CD4-positive, alpha-beta T cell treated with Interleukin-2 at 100 ng/mL for 4 hours (primary cell): ENCODE measurements at places on chromosomes 2 and 18.

DNA sequence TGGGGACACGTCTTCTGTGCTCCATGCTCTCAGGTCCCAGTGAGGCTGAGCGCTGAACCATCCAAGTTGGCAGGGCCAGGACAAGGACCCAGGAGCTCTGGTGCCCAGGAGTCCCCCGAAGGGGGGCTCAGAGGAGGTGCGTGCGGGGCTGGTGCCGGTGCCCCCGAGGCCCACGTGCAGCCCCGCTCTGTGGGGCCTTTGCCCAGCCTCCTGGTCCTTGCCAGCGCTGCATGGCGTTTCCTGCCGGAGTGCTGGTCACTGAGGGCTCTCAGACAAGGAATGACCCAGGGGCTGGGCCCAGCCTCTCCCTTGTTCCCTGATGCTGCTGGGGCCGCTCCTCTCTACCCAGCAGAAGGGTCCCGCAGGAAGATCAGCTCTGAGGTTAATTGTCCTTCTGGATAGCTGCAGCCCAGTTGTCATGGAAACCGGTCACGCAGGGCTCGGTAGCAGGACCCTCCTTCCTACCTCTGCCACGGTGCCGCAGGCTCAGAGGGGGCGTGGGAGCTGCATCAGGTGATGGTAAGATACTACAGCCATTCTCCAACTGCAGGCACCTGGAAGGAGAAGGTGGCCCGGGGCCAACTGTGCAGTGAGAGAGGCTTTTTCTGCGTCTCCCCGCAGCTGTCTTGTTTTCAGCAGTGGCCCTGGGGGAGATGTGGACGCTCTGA lies 64.5 kb downstream of the RRM2 start:
- DNase-seq: no peak

- DNase-seq: no peak
Measured at GRCh38 chr2:33421820-33422219, 54.6 kb upstream of the RASGRP3 start.

DNA sequence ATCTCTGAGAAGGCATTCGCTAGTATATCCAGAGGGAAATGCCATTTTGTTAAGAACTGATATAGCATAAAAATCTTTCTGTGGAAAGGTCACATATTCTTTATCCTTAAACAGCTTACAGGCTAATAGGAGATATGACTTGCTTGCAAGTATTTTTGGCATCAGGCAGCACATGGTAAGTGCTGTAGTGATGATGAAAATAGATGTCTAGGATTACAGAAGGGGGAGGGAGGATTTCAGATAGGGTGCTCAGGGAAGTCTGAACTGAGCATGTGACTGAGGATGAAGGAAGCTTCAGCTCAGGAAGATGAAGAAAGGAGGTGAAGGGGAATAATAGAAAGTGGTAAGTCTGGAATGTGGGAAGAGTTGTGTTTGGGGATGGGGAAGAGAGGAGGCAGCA lies 158.5 kb upstream of the NOSTRIN start:
- DNase-seq: no peak

GRCh38 chr18:32302806-32303205 lies 113.0 kb downstream of the MEP1B start:
- no peak for DNase-seq

- no peak for DNase-seq
Measured at GRCh38 chr2:1222056-1222455, 191.2 kb upstream of the TPO start.

DNA sequence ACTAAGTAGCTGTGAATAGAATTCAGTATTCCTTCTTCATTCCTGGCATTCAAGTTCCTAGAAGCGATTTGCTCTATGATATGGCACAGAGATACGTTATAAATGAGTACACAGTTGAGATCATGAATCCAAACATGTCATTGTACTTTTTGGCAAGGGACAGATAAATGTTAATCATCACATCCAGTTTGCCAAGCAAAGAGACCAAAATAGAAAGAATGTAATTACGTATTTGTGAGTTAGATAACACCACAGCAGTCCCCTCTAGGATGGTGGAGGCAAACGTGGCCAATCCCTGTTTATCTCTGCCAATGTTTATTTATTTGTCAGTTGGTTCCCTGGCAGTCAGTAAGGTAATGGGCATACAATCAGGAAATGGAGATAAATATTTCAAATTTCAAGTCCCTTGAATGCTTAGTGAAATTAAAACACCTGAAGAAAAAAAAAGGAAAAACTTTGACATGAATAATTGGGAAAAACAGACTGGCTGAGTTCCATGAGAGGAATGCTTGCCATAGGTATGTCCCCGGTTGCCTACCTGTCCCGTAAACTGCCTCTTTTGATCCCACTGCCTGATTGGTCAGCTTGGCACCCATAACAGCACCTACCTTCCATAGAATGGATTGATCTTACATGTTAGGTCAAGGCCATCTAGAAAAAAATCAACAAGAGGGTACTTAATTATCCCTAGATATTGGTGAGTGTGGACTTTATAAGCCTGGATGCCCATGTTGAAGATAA lies 451.1 kb upstream of the NETO1 start:
- DNase-seq: no peak

DNA sequence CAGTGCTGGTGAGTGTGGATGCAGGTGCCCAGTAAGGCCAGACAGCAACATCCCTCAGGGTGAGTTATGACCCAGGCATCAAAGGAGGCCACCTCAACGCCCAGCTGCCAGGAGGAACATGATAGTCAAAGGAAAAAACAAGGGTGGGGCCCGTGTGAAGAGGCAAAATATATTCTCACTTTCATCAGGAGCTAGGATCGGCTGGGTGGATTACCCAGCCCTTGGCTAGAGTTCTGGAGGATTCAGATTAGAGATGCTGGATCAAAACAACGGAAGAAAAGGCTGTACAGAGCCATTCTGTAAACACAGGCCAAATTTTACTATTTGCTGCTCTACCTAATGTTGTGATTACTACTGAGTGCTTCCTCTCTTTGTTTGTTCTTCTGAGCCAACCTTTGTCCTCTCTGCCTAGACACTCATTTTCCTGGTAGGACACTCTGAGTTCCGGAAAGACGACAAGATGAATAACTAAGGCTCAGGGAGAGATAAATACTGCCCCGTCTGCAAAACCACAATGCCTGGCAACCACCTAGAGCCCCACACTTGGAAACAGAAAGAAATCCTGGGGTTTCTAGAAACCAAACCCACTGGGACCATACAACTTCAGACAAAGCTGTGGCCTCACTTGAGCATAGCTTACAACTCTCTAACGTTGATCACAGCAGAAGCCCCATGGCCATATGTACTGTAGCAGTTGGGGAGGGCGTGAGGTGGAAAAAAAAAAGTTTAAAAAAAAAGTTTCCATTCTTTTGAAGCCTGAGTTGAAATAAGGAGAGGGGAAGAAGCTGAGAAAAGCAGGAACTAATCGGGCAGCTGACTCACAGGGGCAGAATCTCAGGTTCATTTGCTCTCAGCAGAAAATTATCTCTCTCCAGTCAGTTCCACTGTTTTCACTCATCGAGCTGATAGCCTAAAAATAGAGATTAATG lies 17.8 kb upstream of the PMAIP1 start:
- peak; percentile 45 for DNase-seq

DNA sequence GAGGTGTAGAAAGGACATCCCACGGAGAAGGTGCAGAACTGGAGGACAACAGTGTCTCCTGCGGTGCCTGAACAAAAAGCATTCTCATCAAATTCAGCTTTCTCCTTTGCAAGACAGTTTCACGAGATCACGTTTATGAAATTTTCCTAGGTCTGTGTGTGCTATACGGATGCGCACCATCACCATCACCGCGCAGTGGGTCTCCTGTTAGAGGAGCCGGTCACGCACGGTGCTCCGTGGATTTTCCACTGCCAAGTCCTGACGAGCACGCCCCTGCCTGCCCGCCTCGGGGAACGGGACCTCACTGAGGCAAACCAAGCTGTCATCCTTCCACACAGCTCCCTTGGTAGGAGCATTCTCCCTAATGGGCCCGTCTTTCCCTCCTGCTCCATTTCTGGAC lies 140.4 kb upstream of the TPO start:
- DNase-seq: no peak

GRCh38 chr2:8000870-8001269 lies 681.0 kb upstream of the ID2 start:
- DNase-seq: peak; percentile 24

DNA sequence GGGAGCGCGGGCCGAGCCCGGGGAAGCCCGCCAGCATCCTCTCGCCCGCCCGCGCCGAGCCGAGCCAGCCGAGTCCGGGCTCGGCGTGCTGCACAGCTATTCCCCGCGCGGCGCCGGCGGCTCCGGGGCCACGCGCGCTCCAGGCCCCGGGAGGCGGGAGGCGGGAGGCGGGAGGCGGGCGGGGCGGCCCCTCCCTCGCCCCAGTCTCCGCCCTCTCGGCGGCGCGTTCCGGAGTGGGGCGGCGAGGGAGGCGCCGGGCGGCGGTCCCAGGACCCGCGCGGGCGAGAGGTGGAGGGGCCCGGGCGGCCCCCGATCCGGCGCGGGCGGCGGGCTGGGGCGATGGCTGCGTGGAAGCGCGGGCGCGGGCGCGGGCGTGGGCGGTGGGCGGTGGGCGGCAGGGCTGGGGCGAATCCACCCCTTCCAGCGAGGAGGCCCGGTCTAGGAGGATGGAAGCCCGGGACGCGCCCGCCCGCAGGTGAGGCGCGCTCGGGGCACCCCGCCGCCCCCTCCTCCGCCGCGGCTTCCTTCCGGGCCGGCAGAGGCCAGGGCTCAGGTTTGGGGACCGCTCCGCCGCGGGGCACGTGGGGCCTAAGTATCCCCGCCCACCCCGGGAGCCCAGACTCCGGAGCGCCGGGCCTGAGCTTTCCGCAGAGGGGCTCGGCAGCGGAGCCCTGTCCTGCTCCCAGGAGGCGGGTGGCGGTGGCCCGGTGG lies at the start of gene ADCY3:
ADCY3 (minus strand) TSS at position 140 of the 711 bp plus-strand sequence. CDS start 1,250 bp downstream, outside the sequence.
- DNase-seq: peak; percentile 52

- DNase-seq: no peak
Measured at GRCh38 chr18:6311456-6312215, 103.1 kb downstream of the L3MBTL4 start.

DNA sequence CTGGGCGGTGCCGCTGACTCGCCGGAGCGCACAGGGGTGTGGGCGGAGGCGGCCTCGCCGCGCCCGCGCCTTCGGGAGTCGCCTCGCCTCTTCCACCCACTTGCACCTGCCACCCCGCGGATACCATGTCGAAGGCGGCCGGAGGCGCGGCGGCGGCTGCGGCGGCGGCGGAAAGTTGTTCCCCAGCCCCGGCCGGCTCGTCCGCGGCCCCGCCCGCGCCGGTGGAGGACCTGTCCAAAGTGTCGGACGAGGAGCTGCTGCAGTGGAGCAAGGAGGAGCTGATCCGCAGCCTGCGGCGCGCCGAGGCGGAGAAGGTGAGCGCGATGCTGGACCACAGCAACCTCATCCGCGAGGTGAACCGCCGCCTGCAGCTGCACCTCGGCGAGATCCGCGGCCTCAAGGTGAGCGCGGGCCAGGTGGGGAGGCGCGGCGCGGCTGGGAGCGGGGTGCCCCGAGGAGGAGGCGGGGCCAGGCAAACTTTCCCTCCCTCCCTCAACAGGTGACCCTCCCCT lies 766 bp downstream of the CCDC85A start:
- DNase-seq: no peak

- DNase-seq: no peak
Measured at GRCh38 chr2:212364112-212364985, 174.3 kb downstream of the ERBB4 start.

GRCh38 chr2:80028051-80028450 lies 276.5 kb downstream of the LRRTM1 start:
- no peak for DNase-seq

DNA sequence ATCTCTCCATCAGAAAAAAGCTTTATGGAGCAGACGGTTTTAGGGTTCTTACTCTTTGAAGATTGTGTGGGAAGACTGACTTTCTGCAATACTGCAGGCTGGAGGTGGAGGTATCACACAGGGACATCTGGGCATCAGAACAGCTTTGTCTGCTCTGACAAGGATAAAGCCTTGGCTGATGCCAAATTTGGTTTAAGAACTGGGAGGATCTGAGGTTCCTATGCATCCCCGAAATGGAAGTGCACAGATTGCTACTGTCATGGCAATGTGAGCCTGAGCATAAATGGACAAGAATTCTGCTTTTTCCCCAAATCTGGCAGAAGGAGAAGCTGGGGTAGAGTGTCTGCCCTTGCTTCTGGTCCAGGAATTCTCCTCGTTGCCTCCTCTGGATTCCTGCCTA lies 424.3 kb downstream of the SLC4A3 start:
- DNase-seq: no peak

DNA sequence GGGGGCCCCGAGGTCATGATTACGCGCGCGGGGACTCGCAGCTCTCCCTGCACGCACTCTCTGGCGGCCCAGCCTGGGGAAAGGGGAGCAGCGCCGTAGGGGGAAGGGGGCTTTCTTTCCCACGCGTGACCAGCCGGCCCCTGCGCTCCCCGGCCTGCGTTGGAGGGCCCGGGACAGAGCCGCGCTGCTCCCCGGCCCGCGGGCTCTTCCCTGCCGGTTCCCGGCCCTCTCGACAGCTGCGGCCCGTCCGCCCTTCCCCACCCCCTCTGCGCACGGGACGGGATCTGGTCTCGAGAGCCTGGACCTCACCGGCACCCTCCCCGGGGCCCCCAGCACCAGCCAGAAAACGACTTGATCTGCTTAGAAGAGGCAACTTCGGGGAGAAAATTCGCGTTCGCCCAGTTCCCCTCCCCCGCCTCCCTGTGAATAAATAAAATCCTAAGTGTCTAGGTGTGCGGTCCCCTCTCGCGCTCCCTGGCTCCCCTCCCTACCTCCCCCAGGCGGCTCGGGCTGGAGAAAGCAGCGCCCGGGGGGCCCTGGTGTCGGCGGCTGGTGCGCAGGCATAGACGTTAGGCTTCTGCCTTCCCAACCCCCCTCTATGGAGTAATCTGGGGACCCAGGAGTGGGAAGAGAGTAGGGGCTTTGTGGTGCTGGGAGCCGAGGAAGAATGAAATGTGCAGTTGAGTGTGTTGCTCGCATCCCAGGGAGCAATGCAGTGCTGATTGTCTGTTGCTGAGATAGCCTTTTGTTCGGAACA lies 803 bp upstream of the FIGN start:
- DNase-seq: no peak

DNA sequence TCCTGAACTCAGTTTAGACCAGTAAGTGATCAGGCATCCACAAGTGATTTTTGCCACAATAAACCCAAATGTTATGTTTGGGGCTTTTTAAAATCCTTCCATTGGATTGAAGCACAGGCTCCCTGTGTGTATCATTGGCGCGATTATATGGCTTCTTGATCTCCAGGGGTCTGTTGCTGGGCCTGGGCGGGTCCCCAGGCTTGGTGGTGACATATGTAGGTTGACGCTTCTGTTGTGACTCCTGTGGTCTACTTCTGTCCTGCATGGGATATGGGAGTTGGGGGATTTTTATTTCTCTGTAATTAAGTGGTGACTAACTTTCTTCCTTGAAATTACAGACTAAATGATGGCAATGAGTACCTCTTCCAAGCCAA lies 56.2 kb upstream of the EML6 start:
- no peak for DNase-seq
